ENCODE measurements at places on chromosomes 1 and 21. TPM values are rescaled to one million over a fixed set of nuclear protein-coding genes. Genes with fewer than 3 reads are reported as not detected.
A peak's percentile ranks its signal among the peaks of the same experiment; 100 is the strongest.

DNA sequence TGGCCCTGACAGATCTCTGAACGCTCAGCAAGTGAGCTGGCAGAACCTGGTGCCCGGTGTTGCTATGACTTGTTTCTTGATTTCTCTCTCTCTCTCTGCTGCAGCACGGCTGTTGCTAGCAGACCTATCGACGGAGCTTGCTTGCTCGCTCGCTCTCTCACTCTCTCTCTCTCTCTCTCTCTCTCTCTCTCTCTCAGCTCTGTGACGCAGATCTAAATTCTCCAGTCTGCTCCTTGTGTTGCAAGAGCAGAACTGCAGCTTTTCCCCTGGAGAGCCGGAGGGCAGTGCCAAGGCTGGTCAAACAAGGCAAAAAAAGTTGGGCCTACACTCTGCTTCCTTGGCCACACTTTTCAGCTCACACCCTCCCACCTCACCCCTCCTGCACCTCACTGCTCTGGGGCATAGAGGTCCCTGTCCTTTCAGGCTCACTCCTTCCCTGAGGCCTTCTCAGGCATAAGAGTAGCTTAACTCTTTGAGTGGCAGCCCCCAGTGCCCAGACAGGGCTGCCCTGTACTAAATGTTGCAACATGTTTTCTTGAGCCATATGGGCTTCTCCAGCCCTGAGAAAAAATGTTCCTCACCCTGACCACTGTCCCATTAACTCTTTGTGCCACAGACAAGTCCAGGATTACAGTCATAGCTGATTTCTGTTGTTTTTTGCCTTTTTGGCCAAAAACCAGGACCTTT, 72.2 kb downstream of the CD46 start:
- DNase-seq = peak; percentile 98

DNA sequence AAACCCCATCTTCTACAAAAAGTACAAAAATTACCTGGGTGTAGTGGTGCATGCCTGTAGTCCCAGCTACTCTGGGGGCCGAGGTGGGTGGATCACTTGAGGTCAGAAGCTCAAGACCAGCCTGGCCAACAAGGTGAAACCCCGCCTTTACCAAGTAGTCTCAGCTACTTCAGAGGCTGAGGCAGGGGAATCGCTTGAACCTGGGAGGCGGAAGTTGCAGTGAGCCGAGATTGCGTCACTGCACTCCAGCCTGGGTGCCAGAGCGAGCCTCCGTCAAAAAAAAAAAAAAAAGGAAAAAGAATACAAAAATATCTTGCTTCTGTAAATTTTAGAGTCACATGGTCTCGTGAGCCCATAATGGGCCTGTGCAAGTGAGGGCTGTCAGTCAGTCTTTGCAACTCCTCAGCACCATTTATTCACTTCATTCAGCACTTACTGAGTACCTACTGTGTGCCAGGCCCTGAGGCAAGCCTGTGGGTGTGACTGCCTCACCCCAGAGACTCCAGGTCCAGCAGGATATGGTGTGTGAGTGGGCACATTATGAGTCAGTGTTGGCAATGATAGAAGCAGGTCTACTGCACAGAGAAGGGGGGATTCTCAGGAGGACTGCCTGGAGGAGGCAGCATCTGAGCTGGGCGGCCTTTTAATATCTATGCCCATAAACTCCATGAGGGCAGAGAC, 46.8 kb upstream of the TARDBP start:
- no peak for DNase-seq

Gene ICOSLG
- under 0.01 TPM for total RNA-seq

- DNase-seq = no peak
Observed at GRCh38 chr1:2957329-2957728, 63.9 kb upstream of the ACTRT2 start.

GRCh38 chr1:82762829-82763532, 962.2 kb downstream of the ADGRL2 start:
- DNase-seq = no peak

DNA sequence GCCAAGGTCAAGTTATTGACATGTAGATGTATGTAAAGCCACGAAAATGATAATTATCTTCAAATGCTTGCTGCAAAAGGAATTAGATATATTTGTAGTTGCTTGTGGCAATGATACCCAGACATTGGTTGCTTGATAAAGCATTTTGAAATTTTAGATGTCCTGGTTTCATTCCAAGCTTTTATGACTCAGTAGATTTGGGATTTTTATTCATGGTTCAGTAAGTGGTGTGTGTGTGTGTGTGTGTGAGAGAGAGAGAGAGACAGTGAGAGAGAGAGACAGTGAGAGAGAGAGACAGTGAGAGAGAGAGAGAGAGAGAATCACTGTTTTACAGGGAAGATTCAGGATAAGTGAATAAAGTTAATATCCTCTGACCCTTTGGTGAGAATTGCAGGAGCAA, 498.2 kb upstream of the C1orf87 start:
- peak; percentile 79 for DNase-seq

Measured in LHCN-M2 (cell line).